ENCODE measurements at places on chromosomes 2 and 18.

GRCh38 chr18:58525517-58525916 is 103.4 kb downstream of the ALPK2 start:
- no peak for DNase-seq

GRCh38 chr2:5410991-5411700 is 281.0 kb upstream of the SOX11 start:
- no peak for DNase-seq

GRCh38 chr2:219697811-219698747 is 70.6 kb downstream of the SLC4A3 start:
- no peak for DNase-seq

DNA sequence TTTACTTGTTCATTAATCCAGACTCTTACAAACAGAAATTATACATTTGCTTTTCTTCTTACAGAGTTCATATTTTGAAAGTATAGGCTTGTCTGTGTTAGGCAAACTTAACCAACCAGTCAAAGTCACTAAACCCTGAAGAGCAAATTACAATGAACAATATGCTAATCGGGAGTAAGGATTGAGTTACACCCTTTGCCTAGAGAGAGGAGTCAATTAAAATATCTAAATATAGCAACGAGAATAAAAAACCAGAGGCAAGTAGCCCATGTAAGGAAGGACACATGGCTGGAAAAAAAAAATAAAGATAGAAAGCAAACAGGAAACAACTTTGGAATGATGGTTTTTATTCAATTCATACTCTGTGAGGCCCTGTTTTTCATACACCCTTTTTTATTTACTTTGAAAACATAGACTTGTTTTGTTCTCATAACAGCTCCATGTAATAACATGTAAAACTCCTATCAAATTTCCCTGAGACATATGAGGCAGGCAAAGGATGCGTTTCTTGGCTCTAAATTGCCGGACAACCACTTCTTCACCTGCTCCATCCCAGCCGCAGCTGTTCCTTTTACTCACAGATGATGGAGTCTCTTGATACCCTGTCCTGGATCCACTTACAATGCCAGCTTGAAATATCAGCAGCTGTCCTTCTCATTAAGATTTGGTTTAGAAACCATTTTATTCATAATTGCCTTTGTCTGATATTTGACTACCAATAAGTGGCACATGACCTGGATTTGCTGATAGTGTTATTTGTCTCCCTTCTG is 767.7 kb upstream of the GCFC2 start:
- no peak for DNase-seq

DNA sequence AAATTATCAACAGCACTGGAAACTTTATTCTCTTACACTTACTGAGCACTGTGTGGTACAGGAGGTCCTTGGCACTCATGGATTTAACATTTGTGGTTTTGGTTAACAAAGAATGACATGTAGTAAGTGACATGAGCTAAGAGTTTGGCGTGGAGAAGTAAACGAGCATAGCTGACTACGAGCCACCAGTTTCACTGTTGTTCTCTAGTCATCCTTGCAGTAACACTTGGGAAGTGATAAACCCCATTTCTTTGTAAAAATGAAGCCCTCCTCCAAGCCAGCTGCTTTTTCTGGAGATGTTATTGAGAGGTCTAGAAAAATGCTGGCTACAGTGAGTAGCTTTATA is 32.7 kb downstream of the QPCT start:
- no peak for DNase-seq

DNA sequence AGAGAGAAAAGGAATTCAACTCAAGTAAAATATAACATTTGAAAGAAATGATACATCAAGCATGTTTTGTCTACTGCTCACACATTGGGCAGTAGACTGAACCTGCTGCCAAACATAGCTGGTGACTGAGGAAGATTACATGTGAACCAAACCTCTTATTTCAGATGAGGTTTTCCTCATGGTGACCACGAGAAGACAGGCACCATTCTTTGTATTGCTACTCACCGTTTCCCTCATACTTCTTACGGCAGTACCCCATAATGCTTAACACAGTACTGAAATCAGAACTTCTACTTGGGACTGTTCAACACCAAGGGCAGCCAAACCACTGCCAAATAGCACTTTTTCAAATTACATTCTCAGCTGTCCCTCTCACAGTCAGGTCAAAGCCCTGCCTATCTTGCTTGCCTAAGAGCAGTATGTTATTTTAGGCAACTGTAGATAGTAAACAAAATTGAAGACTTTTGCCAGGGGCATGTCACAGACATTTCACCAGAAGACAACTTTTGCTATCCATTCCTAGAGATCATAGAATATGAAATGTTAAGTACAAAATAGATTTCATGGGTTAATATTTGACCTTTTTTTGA is 167.1 kb upstream of the DOK6 start:
- no peak for DNase-seq

- no peak for DNase-seq
These were observed 24.9 kb downstream of the MYO7B start for GRCh38 chr2:127560201-127560930.

DNA sequence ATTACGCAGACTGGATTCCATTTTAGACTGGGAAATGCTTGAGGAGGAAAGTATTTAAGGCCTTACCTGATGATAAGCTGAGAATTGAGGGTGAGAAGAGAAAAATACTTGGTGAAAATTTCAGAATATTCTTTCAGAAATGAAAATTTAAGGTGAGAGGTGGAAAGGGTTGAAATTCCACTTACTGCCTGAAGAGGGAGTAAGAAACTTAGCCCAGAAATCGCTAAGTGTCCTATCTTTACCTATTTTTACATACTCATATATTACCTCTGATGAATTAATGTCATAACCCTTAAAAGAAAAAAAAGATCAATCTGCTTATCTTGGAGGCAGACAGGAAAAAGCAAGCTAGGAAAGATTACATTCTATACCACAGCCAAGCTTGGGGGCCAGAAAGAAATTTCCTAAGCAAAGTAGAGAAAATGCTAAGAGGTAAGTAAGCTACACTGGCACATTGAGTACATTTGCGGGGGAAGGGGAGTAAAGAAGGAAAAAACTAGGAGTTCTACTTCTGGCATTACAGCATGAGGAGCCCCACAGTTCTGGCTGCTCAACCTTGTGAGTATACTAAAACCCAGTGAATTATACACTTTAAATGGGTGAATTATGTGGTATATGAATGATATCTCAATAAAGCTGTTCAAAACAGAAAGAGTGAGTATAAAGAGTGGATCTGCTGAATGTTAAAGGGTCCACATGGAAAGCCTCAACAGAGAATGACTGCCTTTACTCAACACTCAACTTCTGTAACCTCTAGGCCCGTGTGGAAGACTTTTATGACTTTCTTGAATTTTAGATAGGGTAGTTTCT is 33.8 kb downstream of the SMC6 start:
- DNase-seq: no peak

DNA sequence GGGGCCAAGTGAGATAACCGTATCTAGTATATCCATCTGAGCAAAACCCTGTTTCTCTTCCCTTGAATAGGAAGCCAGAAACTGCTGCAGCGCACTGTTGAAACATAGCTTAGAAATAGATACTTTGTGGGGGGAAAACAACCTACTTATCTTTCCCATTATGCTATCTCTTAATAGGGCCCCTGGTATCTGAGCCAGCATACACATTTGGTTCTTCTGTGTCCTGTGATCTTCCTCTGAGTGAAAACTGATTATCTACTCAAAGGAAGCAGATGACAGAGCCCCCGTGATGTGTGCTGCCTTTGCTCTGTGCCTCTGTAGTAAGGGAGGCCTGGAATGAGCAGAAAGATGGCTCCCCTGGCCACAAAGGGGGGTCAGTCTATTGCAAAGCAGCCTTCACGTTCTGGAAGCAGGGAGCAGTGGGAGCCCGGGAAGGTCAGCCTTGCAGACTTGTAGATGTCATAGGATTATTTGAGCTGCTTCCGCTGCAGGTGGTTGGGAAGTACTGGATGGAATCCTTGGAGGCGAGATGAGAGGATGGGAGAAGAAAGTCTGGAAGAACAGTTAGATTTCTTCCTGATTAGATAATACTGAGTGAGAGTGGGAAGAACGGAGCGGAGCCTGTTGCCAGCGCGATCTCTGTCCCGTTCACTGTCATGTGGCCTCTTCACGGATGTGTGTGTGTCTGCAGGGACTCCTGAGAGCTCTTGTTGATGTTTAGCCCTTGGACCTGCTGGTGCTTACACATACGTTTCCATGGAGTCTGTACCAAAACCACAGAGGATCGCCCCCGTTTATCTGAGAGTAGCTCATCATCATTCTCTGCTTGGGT is 150.1 kb downstream of the AGAP1 start:
- no peak for DNase-seq

DNA sequence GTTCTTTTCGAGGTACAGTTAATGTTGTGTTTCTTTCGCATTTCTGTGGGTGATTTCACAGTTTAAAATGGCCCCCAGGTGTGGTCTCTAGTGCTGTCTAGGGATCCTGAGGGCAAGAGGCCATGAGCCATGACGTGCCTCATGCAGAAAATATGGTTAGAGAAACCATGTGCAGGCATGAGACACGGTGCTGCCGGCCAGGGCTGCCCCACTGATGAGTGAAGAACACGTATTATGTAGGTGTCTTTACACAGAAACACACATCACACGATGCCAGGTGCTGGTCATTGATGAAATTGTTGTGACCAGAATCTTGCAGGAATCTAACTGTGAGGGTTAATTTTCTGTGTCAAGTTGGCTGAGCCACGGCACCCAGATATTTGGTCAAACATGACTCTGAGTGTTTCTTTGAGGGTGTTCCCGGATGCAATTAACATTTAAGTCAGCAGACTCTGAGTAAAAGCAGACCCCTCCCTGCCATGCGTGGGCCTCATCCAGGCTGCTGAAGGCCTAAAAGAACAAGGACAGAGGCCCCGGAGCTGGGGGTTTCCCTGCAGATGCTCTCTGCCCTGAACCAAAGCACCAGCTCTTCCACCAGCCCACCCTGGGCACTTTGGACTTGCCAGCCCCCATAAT is 463.0 kb upstream of the MYT1L start:
- DNase-seq: no peak

DNA sequence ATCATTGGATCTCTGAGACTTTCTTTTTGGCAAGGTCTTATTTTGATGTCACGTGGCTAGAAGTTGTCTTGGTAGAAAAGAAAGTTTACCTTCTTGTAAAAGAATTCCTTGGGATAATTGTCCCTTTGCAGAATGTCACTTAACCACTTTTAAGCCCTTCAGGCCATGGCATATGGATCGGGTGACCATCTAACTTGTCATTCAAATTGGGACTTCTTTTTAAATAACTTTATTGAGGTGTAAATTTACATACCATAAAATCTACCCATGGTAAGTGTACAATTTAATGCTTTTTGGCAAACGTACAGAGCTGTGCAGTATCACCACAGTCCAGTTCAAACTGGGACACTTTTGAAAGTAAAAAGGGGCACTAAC is 24.6 kb downstream of the ARMC9 start:
- no peak for DNase-seq

- DNase-seq: no peak
These were observed 154.8 kb downstream of the ZEB2 start for GRCh38 chr2:144364944-144365738.

DNA sequence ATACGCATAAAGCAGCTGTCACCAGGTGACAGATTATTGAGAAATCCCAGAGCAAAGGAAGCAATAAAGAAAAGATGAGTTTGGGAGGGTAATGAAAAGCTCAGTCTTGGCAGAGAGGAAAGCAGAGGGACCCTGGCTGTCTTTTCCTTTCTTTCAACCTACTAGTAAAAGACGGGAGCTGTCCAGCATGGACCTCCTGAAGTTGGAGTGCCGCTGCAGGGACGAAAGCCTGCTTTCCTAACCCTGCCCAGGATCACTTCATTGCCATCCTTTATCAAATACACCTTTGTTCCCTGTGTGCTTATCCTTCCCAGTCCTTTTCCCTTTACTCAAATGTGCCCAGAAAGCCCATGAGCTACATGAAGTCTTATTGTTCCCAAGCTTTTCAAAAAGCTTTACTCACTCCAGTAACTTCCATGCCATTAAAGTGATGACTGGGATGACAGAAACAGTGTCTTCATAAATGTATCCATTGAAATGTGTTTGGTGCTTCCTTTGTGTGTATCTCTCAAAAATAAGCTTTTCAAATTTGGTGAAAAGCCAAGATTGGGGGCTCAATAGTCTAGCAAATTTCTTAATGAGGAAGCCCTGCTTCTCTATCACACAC is 3.7 kb upstream of the SPR start:
- DNase-seq: no peak

GRCh38 chr2:174442546-174443510 is 44.0 kb downstream of the GPR155 start:
- no peak for DNase-seq

GRCh38 chr2:138827426-138828054 is 47.4 kb upstream of the NXPH2 start:
- DNase-seq: no peak

DNA sequence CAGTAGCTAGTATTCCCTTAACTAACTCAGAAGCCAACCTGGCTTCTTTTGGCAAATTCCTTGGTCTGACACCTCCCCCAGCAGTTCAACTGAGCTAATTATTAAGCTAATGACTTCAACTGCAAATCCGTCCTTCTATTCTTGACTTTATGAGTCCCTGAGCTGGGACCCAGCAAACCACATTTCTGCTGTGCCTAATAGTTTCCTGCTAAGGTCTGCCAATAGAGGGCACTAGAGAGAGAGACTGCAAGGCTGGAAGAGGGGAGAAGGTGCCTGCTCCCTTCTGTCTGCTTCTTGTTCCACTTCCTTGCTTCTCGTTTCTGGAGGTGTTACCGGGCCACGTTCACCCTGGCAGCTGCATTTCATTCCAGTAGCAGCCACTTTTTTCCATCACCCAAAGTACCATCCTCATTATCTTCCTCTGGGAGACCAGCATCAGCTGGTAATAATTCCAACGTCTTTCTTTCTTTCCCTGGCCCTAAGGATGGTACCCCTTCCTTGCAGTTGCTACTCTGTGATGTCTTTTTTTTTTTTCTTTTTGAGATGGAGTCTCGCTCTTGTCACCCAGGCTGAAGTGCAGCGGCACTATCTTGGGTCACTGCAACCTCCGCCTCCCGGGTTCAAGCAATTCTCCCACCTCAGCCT is 352.0 kb downstream of the TNS1 start:
- DNase-seq: no peak

- no peak for DNase-seq
These were observed 161.5 kb downstream of the SLC39A10 start for GRCh38 chr2:195818526-195818925.

DNA sequence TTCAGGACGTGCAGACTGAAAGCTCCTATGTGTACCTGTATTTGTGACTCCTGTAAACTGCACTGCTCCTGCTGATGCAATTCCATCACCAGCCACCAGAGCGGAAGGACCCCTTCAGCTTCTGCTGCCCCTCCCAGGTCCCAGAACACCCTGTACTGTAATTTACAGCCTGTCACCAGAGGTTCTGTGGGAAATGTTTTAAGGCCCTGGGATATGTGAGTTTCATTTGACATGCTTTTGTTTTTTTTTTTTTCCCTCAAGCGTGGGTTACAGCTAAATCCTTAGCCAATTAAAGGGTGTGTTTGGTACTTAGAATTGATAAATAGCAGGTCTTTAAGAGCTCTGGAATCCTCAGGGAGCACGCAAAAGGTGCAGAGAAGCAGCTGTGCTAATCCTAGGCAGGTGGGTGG is 79.4 kb downstream of the KCTD1 start:
- no peak for DNase-seq
